Activated CD4-positive, alpha-beta memory T cell treated with anti-CD3 and anti-CD28 coated beads for 36 hours (primary cell): ENCODE measurements at places on chromosomes 5 and 9. TPM values are rescaled to one million over a fixed set of nuclear protein-coding genes. Genes with fewer than 3 reads are reported as not detected.
A peak's percentile ranks its signal among the peaks of the same experiment; 100 is the strongest.

- no peaks in the 10 kb centered on the region for H3K27me3 ChIP-seq
- no peak for DNase-seq
- no peaks in the 10 kb centered on the region for H3K36me3 ChIP-seq
These were observed 686.1 kb upstream of the CHD1 start for GRCh38 chr5:99614888-99615287.

DNA sequence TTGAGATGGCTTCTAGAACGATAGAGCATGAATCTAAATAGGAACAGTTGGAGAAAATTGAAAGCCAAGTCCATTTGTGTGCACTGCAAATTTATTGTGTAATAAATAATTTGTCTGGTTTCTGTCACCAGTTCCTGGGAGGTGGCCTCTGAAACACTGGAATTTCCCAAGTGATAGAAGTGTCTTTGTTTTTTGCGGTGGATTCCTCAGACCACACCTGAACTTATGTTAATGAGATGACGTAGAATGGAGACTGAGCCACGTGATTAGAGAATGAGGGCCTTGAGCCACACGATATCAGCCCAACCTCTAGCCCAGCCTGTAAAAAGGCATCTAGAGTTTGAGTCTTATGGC is 105.1 kb downstream of the MSX2 start:
- no peak for DNase-seq
- no peaks in the 10 kb centered on the region for H3K4me1 ChIP-seq
- no peaks in the 10 kb centered on the region for H3K36me3 ChIP-seq
- H3K4me3 ChIP-seq: no peak overlapping the region
- peaks cover 12% of the 10 kb centered on the region for H3K27me3 ChIP-seq
- no peak overlapping the region for H3K27ac ChIP-seq

- DNase-seq: no peak
- peaks cover 2% of the 10 kb centered on the region for H3K4me1 ChIP-seq
- peaks cover under 1% of the 10 kb centered on the region for H3K36me3 ChIP-seq
- no peak overlapping the region for H3K4me3 ChIP-seq
- H3K27me3 ChIP-seq: no peaks in the 10 kb centered on the region
These were observed 73.3 kb downstream of the INSYN2B start for GRCh38 chr5:169906745-169907649.

DNA sequence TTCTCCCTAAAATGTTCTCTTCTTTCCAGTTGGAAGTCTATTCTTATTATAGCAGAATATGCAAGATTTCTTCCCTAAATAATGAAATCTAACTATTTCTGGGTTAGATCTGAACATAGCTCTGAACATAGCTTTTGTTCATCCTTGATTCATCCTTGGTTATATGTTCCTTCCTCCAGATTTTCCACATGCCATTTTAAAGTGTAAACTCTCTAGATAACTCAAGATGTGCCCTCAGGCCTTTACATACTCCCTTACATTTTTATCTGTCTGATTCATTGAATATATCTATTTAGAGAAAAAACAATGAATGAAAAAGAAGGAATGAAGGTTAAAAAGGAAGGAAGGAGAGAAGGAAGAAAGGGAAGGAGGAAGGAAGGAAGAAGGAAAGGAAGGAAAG is 100.9 kb downstream of the FBXO38 start:
- H3K4me1 ChIP-seq: peaks cover 3% of the 10 kb centered on the region
- H3K27ac ChIP-seq: no peak overlapping the region
- H3K36me3 ChIP-seq: no peaks in the 10 kb centered on the region
- DNase-seq: no peak

DNA sequence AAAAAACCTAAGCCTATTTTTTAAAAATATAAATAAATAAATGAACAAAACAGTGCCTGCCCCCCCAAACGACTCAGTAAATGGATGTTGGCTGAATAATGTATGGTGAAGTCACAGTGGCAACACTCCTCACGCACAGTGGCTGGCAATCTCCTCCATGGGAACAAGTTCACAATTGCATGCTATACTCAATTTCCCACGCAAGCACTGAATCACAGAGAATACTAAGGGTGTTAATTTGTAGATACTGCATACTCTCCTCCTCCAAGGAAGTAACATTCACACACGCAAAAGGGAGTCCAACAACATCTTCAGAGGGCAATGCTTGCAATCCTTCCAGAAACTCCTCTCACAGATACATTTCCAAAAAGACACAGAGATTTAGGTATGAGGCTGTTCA is 47.5 kb downstream of the SERINC5 start:
- H3K4me1 ChIP-seq: peaks cover 94% of the 10 kb centered on the region
- peak overlapping the region; percentile 49 for H3K27ac ChIP-seq
- H3K4me3 ChIP-seq: no peak overlapping the region

- no peaks in the 10 kb centered on the region for H3K4me1 ChIP-seq
- no peaks in the 10 kb centered on the region for H3K27me3 ChIP-seq
- no peak for DNase-seq
- no peak overlapping the region for H3K27ac ChIP-seq
These were observed 76.9 kb downstream of the IPO11 start for GRCh38 chr5:62489471-62489870.

Gene ACOT12
- total RNA-seq: not detected

DNA sequence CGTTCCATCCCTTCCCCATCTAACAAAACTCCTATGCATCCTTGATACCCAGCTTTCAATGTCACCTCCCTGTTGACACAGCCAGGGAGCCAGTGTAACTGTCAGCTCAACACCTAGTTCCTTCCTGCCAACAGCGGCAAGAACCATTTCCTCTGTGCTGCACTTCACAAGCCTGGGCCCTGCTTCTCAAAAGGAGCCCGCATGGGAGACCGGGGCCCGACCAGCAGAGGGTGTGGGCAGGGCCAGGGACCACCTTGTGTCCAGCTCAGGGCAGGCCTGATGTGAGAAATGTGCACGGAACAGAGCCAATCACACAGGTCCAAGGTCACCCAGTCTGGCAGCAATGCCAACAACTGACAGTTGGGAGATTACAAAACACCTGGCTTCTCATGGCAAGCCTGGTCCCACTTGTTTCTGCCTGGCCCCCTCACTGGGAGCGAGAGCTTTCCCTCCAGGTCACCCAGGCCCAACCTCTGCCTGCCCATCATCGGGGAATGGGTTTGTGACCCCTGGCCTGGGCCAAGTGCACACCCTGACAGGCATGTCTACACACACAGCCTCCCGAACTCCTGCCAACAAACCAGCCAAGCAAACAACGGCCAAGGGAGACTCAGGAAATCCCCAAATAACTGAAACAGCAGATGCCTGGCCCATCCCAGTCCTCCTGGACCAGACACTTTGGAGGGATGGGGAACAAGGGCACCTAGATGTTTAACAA is 3.1 kb downstream of the RNF44 start:
- H3K4me1 ChIP-seq: peaks cover 51% of the 10 kb centered on the region
- peak; percentile 66 for DNase-seq
- no peaks in the 10 kb centered on the region for H3K27me3 ChIP-seq
- peak overlapping the region; percentile 92 for H3K4me3 ChIP-seq
- peak overlapping the region; percentile 97 for H3K27ac ChIP-seq
- H3K36me3 ChIP-seq: peaks cover 18% of the 10 kb centered on the region

Gene RABGAP1
- total RNA-seq: 27.1 TPM

Gene TSLP
- 0.34 TPM for total RNA-seq

- H3K4me3 ChIP-seq: no peak overlapping the region
- no peaks in the 10 kb centered on the region for H3K27me3 ChIP-seq
- H3K36me3 ChIP-seq: peaks cover 62% of the 10 kb centered on the region
- peaks cover 76% of the 10 kb centered on the region for H3K4me1 ChIP-seq
- DNase-seq: peak; percentile 72
- peak overlapping the region; percentile 78 for H3K27ac ChIP-seq
These were observed 39.1 kb downstream of the FGD3 start for GRCh38 chr9:92986176-92987119.

GRCh38 chr5:51172903-51173626 is 210.2 kb upstream of the ISL1 start:
- no peaks in the 10 kb centered on the region for H3K4me1 ChIP-seq
- DNase-seq: no peak
- H3K27ac ChIP-seq: no peak overlapping the region
- no peaks in the 10 kb centered on the region for H3K36me3 ChIP-seq

GRCh38 chr5:75152860-75153259 is 83.8 kb downstream of the ANKRD31 start:
- H3K27me3 ChIP-seq: no peaks in the 10 kb centered on the region
- no peak overlapping the region for H3K27ac ChIP-seq
- no peak for DNase-seq
- peaks cover 4% of the 10 kb centered on the region for H3K36me3 ChIP-seq
- H3K4me1 ChIP-seq: peaks cover 5% of the 10 kb centered on the region

GRCh38 chr9:89714321-89714720 is 109.5 kb downstream of the GADD45G start:
- no peak overlapping the region for H3K4me3 ChIP-seq
- H3K27ac ChIP-seq: peak overlapping the region; percentile 57
- no peaks in the 10 kb centered on the region for H3K27me3 ChIP-seq

DNA sequence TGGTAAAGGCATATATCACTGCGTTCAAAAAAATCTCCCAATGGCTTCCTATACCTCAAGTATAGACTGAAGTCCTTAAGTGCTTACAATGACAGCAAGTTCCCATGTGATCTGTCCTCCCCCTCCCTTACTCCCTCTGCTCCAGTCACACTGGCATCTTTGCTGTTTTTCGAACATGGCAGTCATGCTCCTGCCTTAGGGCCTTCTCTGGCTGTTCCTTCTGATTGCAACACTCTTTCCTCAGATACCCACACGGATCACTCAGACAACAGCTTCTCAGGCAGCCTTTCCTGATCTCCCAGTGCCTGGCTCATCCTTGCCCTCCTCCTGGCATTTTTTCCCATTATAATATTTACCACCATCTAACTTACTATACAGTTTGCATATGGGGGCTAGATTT is 232.8 kb downstream of the ARHGEF28 start:
- no peak overlapping the region for H3K27ac ChIP-seq
- H3K36me3 ChIP-seq: no peaks in the 10 kb centered on the region
- H3K4me3 ChIP-seq: no peak overlapping the region
- H3K27me3 ChIP-seq: peaks cover 22% of the 10 kb centered on the region
- DNase-seq: no peak
- H3K4me1 ChIP-seq: no peaks in the 10 kb centered on the region

DNA sequence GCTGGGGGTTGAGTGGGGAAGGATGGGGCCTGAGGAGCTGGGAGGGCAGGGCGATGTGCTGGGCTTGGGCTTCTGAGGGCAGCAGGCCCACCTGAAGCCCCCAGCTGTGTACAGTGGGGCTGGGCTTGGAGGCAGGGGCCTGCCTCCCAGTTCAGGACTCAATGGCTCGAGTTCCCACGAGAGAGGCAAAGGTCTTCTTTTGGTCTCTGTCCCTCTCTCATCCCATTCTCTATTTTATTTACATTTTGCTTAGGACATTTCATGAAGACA is 180.6 kb downstream of the MACROH2A1 start:
- no peak overlapping the region for H3K4me3 ChIP-seq
- no peaks in the 10 kb centered on the region for H3K36me3 ChIP-seq
- no peaks in the 10 kb centered on the region for H3K4me1 ChIP-seq
- DNase-seq: peak; percentile 1
- H3K27ac ChIP-seq: no peak overlapping the region

- no peaks in the 10 kb centered on the region for H3K36me3 ChIP-seq
- DNase-seq: no peak
- H3K27me3 ChIP-seq: peaks cover 2% of the 10 kb centered on the region
- no peaks in the 10 kb centered on the region for H3K4me1 ChIP-seq
- no peak overlapping the region for H3K27ac ChIP-seq
These were observed 40.6 kb upstream of the ZNG1F start for GRCh38 chr9:41229408-41230401.

DNA sequence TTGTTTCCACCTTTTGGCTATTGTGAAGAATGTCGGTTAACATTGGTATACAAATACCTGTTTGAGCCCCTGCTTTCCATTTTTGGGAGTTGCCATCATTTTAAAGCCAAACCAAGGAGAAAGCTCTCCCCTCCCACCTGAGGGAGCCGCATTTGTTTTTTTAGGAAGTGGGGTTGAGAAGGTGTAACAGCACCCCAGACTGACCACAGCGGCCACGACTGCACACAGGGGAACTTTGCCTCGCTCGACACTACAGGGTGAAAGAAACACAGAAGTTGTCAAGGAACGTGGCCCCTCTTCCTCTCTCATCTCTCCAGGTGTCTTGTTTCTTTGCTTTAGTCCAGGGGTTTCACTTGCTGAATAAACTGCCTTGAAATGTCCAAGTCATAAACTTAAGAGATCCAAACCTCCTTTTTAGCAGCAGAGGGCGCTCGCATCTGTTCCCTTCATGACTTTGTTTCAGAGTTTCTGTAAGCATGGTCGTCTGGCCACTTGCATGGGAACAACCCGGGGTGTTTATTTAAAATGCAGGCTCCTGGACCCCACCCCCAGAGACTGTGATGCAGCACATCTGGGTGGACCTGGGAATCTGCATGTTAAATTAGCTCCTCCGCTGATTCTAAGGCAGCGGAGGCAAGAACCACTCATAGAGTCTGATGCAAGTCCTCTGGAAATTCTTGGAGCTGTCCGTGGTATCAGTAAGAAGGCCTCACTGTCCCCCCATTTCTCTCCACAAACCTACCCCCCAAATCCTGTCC is 2.1 kb upstream of the TTLL11 start:
- DNase-seq: peak; percentile 62
- H3K4me1 ChIP-seq: peaks cover 36% of the 10 kb centered on the region
- peaks cover 5% of the 10 kb centered on the region for H3K36me3 ChIP-seq

Gene BSPRY
- 8.5 TPM for total RNA-seq

Gene NIPBL
- total RNA-seq: 35.4 TPM

Gene TAF11L4
- not detected for total RNA-seq

DNA sequence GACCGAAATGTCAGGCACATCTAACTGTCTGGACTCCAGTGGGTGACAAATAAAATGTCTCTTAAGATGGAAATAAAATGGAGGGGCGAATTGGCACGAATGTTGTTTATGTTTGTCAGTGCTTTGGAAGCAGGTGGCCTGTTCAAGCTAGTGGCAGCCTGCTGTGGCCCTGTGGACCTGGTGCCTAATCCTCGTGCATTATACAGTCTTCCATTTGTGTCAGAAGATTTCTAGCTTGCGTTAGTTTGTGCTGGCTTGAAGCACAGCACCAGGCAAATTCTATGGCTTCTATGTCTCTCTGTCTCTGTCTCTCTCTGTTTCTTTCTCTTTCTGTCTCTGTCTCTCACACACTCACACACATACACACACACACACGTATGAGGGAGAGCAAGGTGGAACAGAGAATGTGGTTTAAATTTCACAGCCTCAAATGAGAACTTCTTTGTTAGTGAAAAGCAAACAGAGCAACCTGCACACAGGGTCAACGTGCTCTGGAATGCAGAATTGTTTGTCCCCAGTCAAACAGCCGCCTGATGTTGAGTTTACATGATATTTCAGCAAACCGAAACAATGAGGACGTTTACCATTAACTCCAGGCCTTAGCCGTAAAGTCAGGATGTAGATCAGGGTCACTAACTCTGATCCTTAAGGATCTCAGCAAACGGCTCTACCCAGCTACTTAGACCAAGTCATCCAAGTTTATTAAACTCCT is 39.0 kb upstream of the CD180 start:
- DNase-seq: no peak
- H3K4me3 ChIP-seq: no peak overlapping the region
- no peak overlapping the region for H3K27ac ChIP-seq
- peaks cover 2% of the 10 kb centered on the region for H3K27me3 ChIP-seq
- no peaks in the 10 kb centered on the region for H3K36me3 ChIP-seq

Gene CLPTM1L
- total RNA-seq: 70.1 TPM

GRCh38 chr5:73242735-73243134 is 69.7 kb downstream of the TMEM174 start:
- H3K4me1 ChIP-seq: peaks cover 3% of the 10 kb centered on the region
- H3K27me3 ChIP-seq: peaks cover 29% of the 10 kb centered on the region
- no peak overlapping the region for H3K27ac ChIP-seq
- H3K4me3 ChIP-seq: no peak overlapping the region
- no peak for DNase-seq
- no peaks in the 10 kb centered on the region for H3K36me3 ChIP-seq
